ENCODE measurements at places on chromosomes 3 and 15. TPM values are rescaled to one million over a fixed set of nuclear protein-coding genes. Genes with fewer than 3 reads are reported as not detected.

GRCh38 chr3:156388497-156389448 is 166.1 kb downstream of the SSR3 start:
- DNase-seq: peak; percentile 19

DNA sequence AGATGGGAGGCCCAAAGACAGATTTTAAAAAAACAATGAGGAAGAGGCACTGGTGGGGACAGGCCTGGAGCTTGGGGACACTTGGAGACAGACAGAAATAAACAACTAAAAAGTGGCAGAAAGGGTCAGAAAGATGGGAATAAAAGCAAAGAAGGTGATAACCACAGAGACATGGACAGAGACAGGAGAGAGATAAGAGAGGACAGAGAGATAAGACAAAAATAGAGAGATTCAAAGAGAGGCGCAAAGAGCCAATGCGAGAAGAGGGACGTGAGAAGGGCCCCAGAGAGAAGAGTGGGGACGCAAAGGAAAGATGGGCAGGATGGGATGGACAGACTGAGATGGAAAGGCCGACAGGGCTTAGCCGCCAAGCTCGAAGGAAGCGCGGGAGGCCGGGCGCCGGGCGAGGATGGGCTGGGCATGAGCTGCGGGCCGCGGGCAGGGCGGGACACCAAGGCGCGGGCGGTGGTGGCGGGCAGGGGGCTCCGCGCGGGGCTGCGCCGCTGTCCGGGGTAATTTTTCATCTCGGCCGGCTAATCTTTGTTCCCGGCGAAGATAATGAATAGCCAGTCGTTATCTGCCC is 3.1 kb upstream of the GATA2 start:
- DNase-seq: no peak

- no peak for DNase-seq
Observed at GRCh38 chr3:126665221-126665936, 10.5 kb upstream of the TXNRD3 start.

GRCh38 chr3:81765400-81765799 is 4.0 kb upstream of the GBE1 start:
- DNase-seq: no peak

DNA sequence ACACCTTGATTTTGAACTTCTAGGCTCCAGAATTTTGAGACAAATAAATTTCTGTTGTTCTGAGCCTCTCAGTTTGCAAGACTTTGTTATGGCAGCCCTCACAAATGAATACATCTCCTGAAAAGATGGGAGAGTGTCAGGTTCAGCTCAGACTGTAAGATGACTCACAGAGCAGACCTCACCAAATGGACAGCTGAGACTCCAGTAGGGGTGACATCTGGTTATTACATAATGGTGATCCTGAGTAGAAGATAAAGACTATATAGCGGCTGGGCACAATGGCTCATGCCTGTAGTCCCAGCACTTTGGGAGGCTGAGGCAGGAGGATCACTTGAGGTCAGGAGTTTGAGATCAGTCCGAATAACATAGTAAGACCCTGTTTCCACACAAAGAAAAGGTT is 26.2 kb upstream of the MTMR14 start:
- DNase-seq: no peak

- DNase-seq: no peak
Observed at GRCh38 chr15:44058126-44058525, 136.9 kb downstream of the FRMD5 start.

DNA sequence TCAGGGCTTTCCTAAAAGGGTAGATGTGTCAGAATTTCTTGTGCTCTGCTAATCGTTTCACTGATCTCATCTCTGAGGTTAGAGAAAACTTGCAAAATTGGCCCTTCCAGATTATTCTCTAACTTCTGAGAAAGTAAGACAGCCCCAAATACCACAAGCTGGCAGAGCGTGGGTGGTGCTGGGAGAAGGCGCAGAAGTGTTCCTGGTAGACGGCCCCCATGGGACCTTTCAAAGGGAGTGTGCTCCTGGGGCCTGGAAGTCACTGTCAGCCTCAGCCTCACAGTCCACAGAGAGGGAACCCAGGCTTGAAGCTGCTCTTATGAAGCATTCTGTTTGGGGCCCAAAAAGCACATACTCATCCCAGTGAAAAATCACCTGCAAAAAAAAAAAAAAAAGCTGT is 86.5 kb upstream of the PFN2 start:
- no peak for DNase-seq

- DNase-seq: no peak
Observed at GRCh38 chr15:67556976-67557570, 14.6 kb downstream of the MAP2K5 start.

DNA sequence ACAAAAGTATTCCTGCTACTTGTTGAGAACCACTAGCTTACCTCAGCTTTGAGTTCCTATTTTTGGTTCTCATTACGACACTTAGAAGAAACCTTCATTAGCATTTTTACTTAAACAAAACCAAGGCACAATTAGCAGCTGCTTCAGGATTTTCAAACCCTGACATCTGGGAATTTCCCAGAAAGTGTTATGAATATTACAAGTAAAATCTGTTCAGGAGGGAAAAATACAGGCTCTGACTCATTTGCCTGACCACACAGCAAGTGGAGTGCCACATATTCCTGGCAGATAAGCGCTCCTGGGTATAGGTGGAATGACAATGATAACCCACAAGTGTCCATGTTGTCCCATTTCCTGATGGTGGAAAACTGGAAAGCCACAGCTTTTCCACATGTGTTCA is 10.3 kb upstream of the RFTN1 start:
- DNase-seq: no peak

DNA sequence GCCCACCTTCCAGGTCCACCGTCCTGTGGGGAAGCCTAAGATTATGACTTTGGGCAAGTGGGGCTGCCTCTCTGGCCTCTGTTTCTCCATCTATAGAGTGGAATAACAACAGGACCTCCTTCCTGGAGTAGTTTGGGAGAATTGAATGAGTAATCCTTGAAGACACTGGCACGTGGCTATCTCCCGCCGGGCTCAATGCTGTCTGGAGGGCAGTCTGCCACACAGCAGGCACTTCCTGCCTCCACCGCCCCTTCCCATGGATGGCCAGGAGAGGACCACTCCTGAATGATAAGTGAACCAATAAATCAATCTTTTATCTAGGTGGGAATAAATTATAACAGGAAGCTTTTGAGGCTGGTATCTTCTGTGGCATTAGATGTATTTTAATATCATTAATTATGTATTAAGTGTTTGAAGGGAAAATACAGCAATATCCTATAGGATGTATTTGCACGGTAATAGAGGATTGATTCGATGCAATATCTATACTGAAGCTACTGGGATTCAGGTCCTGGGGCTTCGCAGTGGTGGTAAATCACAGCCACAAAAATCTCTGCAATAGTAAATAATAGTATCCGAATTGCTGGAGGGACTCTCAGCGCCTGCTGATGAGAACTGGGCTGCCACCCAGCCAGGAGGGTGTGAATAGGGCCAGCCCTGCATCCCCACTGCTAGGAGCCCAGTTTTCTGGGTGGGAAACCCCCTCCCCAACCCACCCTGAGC is 15.9 kb downstream of the MEGF11 start:
- DNase-seq: no peak

DNA sequence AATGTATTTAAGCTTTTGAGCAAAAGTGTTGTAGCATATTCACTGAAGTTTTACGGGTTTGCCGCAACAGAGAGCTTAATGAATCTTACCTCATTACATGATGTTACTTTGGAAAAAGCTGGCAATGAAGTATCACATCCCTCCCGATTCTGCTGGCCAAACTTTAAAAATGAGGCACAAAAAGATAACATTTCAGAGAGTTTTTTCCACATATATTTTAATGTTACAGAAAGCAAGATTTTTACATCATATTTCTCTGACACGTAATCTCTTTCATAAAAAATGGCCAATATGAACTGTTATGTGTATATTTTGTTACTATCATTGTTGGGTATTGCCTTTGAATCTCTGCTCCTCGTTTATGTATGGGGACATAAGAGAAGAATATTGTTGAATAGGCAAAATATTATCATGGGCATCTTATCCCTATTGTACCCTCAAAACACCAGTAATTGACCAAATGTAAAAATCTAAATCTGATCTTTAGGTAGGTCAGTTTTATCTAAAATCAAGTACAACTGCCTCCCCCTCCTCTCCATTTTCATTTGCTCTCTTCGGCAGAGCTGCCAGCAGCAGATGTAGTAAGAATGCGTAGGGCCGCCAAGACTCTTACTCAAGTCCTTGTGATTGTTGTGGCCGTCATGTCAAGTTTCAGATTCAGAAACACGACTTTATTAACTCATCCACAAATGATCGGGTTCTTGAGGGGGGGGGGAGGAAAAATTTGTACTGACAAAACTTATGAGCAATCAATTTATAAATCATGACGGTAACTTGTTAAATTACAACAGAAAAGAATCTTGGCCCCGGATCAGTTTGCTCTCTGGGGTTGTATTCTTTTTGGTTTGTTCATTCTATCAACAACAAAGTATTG is 106.7 kb upstream of the THRB start:
- DNase-seq: no peak

DNA sequence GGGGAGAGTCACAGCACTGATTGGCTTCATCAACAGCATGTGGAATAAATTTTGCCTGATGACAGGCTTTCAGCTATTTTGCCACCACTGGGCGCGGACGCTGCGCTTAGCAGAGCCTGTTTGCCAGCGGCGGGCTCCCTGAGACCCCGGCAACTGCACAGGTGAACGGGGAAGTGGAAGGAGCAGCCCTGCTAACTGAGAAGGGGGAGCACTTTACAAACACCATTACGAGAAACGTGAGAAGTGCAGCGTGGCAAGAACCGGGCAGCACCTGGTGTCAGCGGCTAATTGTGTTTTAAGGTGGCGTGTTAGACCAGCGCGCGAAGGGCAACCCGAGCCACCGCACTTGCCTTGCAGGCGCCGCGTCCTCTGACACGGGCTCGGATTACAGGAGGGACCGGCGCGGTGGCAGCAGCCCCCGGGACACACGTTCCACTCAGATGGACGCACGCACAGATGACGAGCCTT is 307.8 kb upstream of the ARRDC4 start:
- DNase-seq: peak; percentile 11

GRCh38 chr3:30873671-30874070 is 20.8 kb downstream of the GADL1 start:
- DNase-seq: no peak

GRCh38 chr15:77406846-77407245 is 13.1 kb downstream of the PEAK1 start:
- no peak for DNase-seq

- no peak for DNase-seq
Observed at GRCh38 chr15:88987934-88988671, 74.9 kb upstream of the MFGE8 start.

- no peak for DNase-seq
Observed at GRCh38 chr3:52463416-52463815, 8.0 kb downstream of the NISCH start.

DNA sequence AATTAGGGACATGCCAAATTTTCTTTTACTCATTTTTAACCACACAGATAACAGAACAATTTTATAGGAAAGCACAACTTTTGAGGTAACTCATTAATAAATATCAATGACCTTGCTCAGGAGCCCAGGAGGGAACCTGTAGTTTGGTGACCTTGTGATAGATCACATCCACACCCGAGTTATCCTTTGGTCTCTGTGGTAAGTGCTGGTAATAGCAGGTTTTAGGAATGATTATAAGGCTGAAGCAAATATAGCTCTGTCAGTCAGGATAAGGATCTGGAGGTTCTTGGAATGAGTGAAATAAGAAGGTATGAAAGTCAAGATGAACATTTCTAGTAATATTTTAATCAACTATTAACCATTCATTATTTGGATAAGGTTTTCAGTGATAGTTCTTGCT is 46.5 kb downstream of the EPHA6 start:
- DNase-seq: no peak

The TGM4 gene
- polyA plus RNA-seq: not detected

The ATP8B4 gene
- polyA plus RNA-seq: 0.39 TPM

The CPNE9 gene
- polyA plus RNA-seq: not detected

The NTRK3 gene
- polyA plus RNA-seq: 5.6 TPM

The PAK6 gene
- polyA plus RNA-seq: 0.48 TPM
